ENCODE measurements at places on chromosomes 6 and 20.

GRCh38 chr6:43216200-43216599, 13.1 kb downstream of the DNPH1 start:
- DNase-seq, result no peak

- DNase-seq, result no peak
These were observed 58.7 kb upstream of the CD93 start for GRCh38 chr20:23144856-23145255.

GRCh38 chr20:24289737-24290481, 179.5 kb upstream of the SYNDIG1 start:
- no peak for DNase-seq

DNA sequence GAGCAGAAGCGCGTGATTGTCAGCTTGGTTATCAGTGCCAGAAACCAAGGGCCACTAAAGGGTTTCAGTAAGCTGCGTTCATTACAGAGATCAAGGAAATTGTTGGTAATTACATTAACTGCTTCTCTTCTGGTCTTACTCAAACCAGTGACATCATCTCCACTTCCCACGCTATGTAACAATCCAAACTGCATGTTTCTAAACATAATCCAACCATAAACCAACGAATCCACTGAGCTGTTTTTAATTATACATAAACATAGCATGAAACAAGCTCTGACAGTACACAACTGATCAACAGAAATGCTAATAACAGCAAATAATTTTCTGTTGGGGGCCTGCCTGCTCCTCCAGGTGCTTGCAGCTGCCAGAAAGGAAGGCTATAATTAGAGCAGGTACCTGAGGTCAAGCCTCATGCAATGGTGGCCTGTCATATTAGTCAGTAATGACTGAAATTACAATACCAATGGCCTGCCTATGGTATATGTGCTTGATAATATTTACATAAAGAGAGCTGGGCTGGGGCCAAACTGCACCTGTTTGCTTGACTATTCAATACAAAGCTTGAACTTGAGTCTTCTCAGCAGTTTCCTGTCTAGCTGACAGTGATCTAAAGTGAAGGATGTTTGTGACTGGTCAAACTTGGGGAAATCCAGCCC, 40.1 kb downstream of the ILRUN start:
- no peak for DNase-seq

DNA sequence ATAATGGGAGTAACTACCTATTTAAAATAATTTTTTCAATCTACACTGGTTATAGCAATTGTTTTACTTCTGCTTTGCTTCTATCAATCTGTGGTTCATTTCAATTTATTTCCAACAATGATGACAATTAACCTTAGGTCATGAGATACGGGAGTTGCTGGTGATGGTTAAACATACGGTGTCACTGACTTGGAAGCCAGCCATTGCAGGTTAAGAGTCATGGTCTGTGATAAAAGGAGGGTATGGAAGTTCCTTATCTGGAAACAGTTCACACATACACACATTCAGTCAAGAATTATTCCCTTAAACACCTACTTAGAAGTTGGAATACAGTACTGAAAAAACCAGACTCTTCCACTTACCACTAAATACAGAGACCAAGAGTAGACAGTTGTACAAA, 180.0 kb downstream of the KIF16B start:
- no peak for DNase-seq

DNA sequence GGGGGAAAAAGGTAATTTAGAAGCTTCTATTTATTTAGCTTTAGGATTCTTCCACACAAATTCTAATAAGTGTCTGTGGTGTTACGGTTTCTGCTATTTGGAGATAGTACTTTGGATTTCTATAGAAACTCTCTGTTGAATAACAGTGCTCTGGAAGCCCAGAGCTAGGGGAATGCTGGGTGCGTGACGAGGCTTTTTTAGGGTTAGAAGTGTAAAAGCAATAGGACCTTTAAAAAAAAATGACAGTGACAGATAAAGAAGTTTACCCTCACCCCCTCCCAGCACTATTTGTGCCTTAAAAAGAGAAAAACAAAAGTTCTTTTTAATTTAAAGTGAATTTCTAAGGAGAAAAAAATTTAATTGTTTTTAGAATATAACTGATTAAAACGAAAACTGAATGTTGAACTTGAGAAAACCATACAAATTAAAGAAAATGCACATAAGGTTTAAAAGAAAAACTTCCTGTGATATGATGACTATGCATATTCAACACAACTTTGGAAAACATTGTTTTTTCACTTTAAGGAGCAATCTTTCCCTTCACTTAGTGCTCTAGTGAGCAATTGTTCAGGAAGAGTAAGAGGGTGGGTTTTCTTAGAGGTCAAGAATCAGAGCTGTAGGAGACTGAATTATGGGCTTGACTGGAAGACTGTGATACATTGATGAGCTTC, 89.6 kb upstream of the RIPOR2 start:
- DNase-seq, result no peak

- DNase-seq, result no peak
These were observed 14.7 kb downstream of the CLDN20 start for GRCh38 chr6:155278319-155279049.

DNA sequence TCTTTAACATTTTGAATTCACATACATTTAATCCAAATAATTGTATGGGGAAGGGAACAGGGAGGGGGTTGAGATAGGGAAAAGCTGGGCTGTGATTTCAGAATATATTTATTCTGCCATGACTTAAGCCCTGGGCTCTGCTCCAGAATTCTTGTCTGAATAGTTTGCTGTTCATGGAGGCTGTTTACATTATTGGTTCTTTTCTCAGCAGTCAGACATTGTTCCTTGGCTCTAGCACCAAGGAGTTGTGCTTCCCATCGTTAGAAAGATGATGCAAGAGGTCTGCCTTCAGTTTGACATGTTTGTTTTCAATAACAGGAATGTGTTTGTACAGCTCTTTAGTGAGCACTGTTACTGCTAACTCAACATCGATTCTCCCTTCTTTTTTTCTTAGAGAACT, 198.8 kb upstream of the CDYL start:
- no peak for DNase-seq

- DNase-seq, result no peak
These were observed 4.5 kb upstream of the NKAIN4 start for GRCh38 chr20:63258781-63259180.

DNA sequence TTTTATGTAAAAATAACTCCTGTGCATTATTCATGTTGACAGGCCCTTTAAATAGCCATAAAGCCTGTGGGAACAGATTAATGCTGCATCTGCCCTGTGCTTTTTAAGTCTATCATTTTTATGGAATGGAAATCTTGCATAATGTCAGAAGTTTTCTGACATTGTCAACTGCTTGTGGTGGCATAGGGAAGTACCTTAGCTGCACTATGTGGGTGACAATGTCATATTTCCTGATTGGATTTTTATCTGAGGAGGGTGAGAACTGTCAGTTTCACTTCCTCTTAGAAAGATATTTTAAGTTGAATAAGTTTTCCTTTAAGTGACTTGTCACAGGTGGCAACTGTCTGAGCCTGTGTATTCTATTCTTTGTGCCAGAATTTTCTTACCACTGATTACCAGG, 267.9 kb downstream of the PLCB1 start:
- DNase-seq, result no peak

- no peak for DNase-seq
These were observed 204.8 kb downstream of the DTNBP1 start for GRCh38 chr6:15458021-15458459.

DNA sequence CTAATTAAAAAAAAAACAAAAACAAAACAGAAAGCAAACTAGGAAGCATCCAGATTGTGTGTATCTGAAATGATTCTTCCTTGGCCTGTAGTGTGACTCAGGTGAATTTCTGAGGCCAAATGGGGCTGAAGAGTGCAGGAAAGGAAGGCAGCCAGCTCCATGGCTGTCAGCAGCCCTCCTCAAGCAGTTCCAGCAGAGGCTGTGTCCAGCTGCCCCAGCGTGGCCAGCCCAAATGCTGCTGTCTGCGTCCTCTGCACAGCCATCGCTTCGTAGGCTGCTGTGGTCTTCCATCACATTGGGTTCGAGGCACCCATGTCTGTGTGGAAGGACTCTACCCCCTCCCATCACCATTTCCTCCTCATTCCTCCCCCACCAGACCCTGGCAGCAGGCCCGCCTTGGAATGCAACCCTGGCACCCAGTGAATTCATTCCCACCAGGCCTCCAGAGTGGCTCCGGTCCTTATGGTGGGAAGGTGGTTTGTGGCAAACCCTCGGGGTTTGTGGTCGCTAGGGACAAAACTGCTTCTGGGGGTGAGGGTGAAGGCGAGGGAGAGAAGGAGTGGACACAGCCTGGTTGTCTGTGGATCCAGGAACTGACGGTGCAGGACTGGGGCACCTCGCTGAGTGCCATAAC, 81.5 kb downstream of the MYLK4 start:
- DNase-seq, result no peak

GRCh38 chr6:84018453-84019061, 15.0 kb upstream of the MRAP2 start:
- no peak for DNase-seq

DNA sequence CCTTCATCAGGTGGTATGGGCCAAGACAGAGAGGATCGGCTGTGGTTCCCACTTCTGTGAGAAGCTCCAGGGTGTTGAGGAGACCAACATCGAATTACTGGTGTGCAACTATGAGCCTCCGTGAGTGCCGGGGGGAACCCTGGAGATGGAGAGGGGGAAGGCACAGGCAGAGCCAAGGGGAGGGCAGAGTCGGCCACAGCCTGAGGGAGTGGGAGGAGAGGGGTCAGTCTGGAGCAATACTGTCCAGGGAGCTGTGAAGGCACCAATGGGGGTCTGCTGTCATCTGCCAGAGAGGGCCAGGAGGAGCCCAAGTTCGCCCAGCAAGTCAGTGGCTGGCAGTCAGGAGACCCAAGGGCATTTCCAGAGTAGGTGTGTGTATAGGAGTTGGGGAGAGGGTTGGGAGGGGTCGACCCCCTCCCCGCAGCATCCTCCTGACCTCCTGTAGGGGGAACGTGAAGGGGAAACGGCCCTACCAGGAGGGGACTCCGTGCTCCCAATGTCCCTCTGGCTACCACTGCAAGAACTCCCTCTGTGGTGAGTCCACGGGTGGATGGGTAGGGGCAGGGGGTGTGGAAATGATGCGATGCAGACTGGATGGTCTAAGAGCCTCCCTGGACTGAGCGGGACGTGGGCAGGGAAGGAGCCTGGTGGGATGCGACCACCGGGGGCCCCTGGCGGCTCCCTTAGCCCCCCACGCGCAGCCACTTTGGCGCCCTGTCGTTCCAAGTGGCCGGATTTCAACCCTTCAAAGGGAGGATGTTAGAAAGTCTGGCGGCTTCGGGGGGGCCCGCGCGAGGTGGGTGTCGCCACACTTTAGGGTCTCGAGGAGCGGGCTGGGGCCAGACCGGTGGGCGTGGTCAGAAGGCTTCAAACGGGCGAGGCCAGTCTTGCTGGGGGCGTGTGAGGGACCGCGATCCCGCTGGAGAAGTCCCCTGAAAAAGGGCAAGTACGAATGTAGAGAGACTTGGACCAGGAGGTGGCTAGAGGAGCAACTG, 7.2 kb downstream of the PI16 start:
- DNase-seq, result no peak

GRCh38 chr6:139446138-139446715, 71.8 kb upstream of the CITED2 start:
- no peak for DNase-seq

DNA sequence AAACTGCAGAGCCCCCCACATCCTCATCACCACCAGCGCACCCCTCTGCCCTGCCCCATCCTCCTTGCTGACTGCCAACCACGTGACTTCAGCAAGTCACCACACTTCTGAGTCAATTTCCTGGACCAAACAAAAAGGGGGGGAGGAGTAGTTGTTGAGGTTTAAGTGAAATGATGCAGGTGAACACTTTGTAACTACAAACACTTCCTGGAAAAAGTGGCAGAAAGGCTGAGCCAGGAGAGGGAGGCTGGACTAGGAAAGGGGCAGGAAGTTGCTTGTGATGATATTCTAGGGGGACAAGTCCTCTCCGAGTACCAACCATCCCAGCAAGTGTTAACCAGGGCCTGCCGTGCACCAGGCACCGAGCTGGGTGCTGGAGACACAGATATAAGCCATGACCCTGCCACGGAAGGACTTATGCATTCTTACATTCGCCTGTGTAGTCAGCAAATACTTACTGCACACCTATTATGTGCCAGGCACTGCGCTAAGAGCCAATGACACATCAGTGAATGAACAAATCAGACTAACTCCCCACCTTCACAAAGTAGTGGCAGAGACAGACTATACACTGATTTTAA, 67.3 kb downstream of the PREX1 start:
- peak; percentile 86 for DNase-seq

DNA sequence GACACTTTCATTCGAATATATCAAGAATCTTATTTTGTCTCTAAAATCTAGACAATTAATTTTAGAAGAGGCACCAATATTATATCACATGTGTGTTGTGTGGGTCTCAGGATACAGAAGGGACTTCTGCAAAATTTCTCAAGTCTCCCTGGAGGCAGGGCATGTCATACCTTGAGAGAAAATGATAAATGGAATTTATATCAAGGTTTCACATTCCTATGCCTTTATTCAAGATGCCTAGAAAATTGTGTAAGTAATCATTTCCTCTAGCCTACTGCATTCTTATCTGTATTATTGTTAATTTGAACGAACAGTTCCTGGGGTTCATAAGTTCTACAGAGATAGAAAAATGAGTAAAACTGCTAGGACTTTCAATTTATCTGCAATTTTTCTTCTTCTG, 1247.9 kb downstream of the GRIK2 start:
- no peak for DNase-seq

DNA sequence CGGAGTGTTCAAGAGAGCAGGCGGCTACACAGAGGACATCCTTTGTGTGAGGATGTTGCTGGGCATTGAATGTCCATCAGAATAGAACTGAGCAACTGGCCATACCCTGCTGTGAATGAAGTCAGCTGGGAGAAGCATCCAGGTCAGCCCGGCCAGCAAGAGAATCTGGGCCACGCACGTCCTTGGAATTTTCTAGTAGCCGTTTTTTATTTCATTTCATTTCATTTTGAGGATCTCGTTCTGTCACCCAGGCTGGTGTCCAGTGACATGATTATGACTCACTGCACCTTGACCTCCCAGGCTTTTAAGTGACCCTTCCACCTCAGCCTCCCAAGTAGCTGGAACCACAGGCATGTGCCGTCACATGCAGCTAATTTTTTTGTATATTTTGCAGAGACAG, 97.9 kb downstream of the SSR1 start:
- DNase-seq, result no peak

GRCh38 chr20:4153661-4154238, 138.4 kb upstream of the RNF24 start:
- no peak for DNase-seq

DNA sequence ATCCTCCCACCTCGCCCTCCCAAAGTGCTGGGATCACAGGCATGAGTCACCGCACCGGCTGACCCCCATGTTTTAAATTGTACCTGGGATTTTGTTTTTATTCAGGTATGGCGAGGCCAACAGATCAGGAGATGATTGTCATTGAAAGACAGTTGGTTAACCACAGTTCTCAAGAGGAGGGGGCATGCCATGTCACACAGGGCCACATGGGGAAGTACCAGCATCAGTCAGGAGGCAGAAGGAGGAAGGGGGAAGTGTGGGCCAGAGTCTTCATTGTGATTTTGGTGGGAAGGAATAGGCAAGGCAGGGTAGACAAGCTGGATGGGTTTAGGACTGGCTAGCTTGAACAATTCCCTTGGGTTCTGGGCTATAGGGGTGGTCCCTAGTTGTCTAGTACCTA, 9.9 kb upstream of the MMP9 start:
- no peak for DNase-seq

- no peak for DNase-seq
These were observed 41.7 kb downstream of the ZMYND8 start for GRCh38 chr20:47314647-47315338.
